CD4-positive, alpha-beta memory T cell (primary cell): ENCODE measurements at places on chromosomes 6 and 20. TPM values are rescaled to one million over a fixed set of nuclear protein-coding genes. Genes with fewer than 3 reads are reported as not detected.

The SEMG1 gene
- not detected for total RNA-seq

The BPIFB1 gene
- not detected for total RNA-seq

The BMP2 gene
- not detected for total RNA-seq

The NMBR gene
- total RNA-seq, result not detected

The NECAB3 gene
- 23.4 TPM for total RNA-seq

The SMLR1 gene
- not detected for total RNA-seq

DNA sequence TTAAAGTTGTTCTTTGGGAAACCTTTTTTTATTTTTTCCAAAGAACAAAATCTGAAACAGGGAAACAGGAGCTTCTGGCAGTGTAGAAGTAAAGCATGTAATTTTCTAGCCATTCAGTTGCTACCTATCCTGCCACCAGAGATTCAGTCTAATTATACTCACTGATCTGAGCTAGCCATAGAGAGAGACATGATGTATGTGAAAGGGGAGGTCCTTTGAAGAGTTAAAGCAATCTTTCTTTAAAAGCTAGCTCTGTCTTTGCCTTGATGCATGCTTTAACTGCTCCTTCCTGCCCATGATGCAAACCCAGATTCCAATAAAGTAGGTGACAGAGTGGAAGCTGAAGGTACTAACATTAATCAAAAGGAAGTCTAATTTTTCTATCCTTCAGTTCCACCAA, 114.1 kb upstream of the GRIK2 start:
- DNase-seq, result no peak

DNA sequence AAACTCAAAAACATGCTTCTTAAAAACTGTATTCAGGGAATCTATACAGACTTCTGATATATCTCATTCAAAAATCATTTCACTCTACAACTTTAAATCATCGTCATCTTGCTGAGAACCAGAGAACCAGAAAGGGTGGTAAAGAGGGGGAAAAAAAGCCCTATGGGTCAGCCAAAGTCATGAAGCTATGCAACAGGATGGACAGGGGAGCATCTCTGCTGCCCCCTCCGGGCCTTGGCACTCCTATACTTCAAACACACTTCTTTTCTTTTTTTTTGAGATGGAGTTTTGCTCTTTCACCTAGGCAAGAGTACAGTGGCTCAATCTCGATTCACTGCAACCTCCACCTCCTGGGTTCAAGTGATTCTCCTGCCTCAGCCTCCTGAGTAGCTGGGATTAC, 73.5 kb upstream of the NFATC2 start:
- DNase-seq, result no peak

DNA sequence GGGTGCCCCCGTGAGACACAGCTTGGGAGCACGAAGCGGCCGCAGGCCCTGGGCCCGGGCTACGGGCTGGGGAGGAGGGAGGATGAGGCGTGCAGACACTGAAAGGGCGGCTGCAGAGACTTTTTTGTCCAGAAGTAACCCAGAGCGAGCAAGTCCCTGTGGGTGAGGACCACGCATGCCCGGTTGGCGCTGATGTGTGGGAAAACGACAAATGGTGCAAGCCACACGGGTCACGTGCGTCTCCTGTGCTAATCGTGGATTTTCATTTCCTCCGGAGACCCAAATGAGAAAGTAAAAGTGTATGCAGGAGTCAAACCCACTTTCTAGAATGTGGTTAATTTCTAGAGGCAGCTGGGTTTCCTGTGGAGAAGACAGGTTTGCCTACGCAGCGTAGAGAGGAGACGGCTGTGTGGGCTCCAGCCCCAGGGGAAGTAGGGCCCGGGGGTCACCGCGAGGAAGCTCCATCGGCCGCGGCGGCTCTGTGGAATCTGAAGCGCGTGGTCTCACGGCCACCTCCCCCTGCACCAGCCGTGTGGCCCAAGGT, 19.0 kb downstream of the DLL1 start:
- peak; percentile 80 for DNase-seq

DNA sequence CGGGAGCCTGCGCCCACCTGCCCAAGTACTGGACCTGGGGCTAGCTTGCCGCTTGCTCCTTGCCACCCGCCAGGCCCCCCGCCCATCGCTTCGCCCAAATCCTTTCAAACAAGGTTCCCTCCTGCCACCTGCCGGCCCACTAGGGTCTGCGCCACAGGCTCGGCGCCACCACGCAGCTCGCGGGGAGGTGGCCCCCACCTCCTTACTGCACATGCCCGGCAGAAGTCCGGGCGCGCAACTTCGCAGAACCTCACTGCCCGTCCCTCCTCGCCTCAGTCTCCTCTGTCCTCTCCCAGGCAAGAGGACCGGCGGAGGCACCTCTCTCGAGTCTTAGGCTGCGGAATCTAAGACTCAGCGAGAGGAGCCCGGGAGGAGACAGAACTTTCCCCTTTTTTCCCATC, 11.2 kb downstream of the GNAS-AS1 start:
- DNase-seq, result peak; percentile 40

GRCh38 chr6:87684895-87685654, 17.0 kb downstream of the AKIRIN2 start:
- no peak for DNase-seq

GRCh38 chr20:48708116-48708515, 119.7 kb downstream of the PREX1 start:
- DNase-seq, result no peak

GRCh38 chr6:6869094-6869493, 238.7 kb upstream of the RREB1 start:
- DNase-seq, result no peak

DNA sequence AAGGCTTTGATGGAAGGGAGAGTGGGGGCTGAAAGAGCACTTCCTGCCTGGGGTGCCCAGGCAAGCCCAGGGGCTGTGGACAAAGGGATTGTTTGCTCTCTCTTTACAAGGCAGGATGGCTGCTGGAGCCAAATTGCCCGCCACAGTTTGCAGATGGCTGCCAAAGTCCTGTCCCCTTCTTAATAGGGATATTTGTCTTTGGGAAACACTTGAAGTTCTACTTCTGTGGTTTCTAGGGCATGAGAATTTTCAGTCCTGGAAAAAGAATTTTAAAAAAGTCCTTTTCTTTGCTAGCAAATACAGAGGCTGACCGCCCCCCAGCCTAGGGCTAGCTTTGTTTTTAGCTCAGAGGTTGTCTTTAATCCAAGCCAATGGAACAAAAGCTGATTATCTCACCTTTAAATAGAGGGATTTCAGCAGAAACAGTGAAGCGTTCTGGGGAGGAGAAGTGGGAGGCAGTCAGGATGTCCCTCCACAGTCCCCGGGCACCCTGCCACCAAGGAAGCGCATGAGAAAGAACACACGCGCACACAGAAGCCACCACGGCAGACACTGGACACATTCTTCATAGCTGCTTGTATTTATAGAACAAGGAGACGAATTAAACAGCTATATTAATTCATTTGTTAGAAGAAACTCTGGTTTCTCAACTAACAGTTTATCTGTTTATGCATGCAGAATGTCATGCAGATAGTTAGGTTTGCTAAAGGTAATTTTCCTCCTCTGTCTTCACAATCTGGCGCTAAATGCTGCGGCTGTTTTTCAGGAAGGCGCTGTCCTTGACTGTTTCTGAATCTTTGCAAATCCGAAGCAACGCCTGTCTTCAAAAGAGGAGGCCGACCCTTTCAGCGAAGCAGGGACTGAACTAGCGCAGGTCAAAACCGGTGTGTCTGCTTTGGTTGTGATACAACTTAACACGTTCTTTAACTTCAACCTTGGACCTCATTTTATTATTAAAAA, 736.9 kb downstream of the QKI start:
- DNase-seq, result no peak

- DNase-seq, result no peak
Measured at GRCh38 chr6:52307900-52308372, 23.4 kb upstream of the MCM3 start.

- DNase-seq, result no peak
Measured at GRCh38 chr20:47108994-47109393, 214.4 kb downstream of the EYA2 start.

DNA sequence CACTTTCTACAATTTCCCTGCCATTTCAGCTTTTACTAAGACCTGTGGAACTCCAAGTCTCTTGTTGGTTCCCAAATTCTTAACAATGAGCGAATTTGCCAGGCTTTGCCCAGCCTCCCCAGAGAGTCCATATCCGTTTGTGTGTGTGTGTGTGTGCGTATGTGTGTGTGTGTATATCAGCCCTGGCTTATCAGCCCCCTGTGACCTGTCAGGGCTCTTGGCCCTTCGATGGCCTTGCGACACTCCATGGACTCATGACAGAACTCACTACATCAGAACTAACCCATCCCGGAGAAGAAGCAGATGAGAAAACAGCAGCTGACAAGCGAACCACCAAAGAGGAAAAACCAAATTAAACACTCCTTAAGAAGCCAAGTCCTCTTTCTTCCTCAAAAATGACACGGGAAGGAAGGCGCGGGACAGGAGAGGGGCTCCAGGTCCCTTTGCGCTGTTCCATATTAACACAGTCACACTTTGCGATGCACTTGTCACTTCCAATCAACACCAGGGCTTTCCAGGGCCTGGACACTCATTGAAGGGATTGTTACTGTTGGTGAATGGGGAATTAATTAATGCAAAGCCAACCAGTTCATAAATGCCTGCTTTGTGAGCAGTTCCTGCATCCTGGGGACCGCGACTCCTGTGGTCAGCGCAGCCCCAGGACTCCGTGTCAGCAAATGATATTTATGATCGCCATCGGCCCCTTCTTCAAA, 524.0 kb downstream of the CD83 start:
- no peak for DNase-seq

DNA sequence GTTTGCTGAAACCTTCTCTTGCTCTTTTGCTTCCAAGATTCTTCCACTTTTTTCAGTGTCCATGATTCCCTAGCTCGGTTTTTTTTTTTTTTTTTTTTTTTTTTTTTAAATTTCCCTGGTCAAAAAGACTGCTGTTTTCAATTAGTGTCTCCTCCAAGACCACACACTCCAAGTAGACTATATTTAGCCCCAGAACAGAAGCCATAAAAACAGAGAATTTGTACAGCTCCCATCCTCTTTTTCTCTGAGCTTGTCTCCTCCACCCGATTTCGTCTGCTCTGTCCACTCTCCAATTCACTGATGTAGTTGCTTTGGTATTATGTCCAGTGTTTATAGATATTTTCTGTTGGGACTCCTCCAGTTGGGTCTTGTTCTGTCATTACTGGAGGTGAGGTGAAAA, 37.6 kb downstream of the RSPH3 start:
- DNase-seq, result no peak

- DNase-seq, result no peak
Measured at GRCh38 chr20:17473659-17474058, 57.5 kb downstream of the BFSP1 start.

DNA sequence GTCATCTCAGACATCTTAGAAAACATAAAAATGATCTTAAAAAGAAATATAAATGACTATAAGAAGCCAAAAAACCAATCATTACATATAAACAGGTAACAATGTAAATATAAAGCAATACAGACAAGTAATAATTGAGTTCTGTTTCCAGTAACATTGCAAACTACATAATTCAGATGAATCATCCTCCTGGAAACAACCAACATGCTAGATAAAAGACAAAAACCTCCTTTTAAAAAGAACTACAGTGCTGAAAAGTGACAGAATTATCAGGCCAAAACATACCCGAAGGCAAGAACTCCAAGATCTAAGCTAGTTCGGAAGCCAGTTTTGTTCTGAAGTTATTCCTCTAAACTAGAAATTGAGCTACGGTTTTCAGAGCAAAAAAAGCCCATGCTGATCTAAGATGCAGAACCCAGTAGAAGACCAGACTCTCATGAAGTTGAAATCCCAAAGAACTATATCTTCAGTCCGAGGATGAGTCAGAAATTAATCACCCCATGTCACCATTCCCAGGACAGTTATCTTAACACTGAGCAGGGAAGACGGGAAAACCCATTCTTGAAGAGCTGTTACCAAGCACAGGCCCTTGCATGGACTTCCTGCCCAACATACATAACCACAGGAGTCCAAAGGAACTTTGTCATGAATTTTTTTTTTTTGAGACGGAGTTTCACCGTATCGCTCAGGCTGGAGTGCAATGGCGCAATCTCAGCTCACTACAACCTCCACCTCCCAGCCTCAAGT, 9.8 kb downstream of the PGM3 start:
- no peak for DNase-seq

DNA sequence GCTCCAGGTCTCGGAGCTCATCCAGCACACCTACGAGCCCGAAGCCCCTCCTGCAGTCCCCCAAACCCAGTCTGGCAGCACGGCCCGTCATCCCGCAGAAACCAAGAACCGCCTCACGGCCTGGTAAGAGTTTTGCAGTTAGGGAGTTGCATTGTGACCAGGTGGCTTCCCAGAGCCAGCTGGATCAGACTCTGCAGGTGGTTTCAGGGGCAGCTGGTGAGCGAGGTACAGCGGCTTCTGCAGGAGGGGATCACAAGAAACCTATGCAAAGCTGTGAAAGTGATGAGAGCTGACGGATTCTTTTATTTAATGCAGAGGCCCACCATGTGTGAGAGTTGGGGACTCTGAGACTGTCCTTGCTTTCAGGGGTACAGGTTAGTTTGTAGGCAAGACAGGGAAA, 45.9 kb upstream of the SCGN start:
- DNase-seq, result no peak

DNA sequence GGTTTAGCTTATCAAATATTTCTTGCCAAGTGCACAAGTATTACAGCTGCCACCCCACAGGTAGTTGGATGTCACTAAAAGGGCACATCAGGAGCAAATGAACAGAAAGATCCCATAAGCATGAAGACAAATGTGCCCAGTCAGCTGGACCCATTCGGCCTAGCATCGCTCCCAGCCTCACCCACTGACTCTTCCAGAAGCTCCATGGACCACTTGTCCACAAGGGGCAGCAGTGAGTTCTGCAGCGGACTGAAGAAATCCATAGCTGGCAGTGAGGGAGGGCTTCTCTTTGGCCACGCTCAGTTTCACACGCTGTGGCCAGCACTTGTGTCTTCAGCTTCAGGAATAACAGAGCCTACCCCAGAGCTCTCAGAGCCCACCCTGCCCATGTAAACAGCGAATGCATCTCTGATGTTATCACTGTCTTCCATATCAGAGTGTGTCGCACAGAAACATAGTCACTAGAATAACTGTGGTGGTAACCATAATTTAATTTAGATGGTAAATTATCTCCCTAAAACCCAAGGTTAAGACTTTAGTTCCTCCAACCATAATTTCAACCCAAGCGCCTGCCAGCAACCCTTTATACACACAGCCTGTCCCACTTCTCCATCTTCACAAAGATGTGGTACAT, 15.8 kb downstream of the CGA start:
- peak; percentile 41 for DNase-seq
